ENCODE measurements at places on chromosomes 2 and 18.

DNA sequence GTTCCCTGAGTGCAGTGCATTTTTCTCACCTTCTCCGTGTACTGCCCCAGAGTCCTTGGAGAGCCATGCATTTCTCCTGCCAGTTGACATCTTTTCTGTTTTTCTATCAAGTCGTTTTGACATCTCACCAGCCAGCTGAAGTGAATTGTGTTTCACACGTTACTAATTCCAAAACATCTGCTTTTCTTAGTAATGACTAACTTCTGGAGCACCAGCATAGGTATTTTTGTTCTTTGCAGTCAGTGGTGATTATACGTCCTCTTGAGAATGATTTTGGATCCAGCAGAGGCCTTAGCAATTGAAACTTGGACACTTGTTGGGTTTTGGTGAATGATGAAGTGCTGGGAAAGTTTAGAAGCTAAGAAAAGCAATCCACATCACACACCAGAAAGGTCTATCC lies 112.5 kb downstream of the PIK3C3 start:
- no peaks in the 10 kb centered on the region for H3K27me3 ChIP-seq
- no peaks in the 10 kb centered on the region for H3K4me1 ChIP-seq
- no peak for DNase-seq

- H3K4me3 ChIP-seq: no peak overlapping the region
- no peaks in the 10 kb centered on the region for H3K4me1 ChIP-seq
- H3K36me3 ChIP-seq: no peaks in the 10 kb centered on the region
- no peak overlapping the region for H3K27ac ChIP-seq
- H3K27me3 ChIP-seq: no peaks in the 10 kb centered on the region
- DNase-seq: no peak
These were observed 219.2 kb downstream of the LRP1B start for GRCh38 chr2:141911485-141912066.

- no peak overlapping the region for H3K4me3 ChIP-seq
- DNase-seq: no peak
- no peaks in the 10 kb centered on the region for H3K36me3 ChIP-seq
- no peaks in the 10 kb centered on the region for H3K27me3 ChIP-seq
- no peak overlapping the region for H3K27ac ChIP-seq
- no peaks in the 10 kb centered on the region for H3K4me1 ChIP-seq
These were observed 323.1 kb downstream of the RBM43 start for GRCh38 chr2:150938527-150938926.

DNA sequence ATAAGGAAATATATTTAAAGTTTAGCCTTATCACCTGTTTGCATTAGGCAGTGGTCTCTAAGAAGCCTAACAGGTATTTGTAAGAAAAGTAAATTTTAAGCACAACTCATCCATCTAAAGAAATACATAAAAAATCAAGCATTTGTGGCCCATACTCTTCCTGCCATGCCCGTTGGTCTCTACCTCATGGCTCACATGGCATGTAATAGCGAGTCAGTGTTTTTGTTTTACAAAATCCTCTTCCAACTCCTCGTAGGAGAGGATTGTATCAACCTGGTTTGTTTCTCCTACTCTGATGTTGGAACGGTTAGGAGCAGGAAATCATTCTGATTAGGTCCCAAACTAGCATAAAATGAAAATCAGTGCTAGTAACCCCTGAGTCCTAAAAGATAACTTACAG lies 91.8 kb downstream of the FMNL2 start:
- DNase-seq: no peak
- no peaks in the 10 kb centered on the region for H3K27me3 ChIP-seq
- H3K4me3 ChIP-seq: no peak overlapping the region
- peaks cover 8% of the 10 kb centered on the region for H3K4me1 ChIP-seq
- H3K27ac ChIP-seq: no peak overlapping the region
- no peaks in the 10 kb centered on the region for H3K36me3 ChIP-seq

- no peak for DNase-seq
- H3K4me3 ChIP-seq: no peak overlapping the region
- H3K27ac ChIP-seq: no peak overlapping the region
- H3K36me3 ChIP-seq: no peaks in the 10 kb centered on the region
These were observed 37.2 kb downstream of the GALNT1 start for GRCh38 chr18:35618696-35619095.

GRCh38 chr18:63097178-63097577 lies 222.4 kb downstream of the BCL2 start:
- H3K27me3 ChIP-seq: no peaks in the 10 kb centered on the region
- DNase-seq: no peak
- H3K4me3 ChIP-seq: no peak overlapping the region
- H3K4me1 ChIP-seq: no peaks in the 10 kb centered on the region

- H3K4me1 ChIP-seq: no peaks in the 10 kb centered on the region
- no peaks in the 10 kb centered on the region for H3K27me3 ChIP-seq
- DNase-seq: no peak
- no peak overlapping the region for H3K4me3 ChIP-seq
- H3K36me3 ChIP-seq: peaks cover 20% of the 10 kb centered on the region
These were observed 129.0 kb downstream of the GALNT1 start for GRCh38 chr18:35710581-35710980.

GRCh38 chr2:215658635-215659305 lies 222.9 kb upstream of the FN1 start:
- peaks cover 23% of the 10 kb centered on the region for H3K4me1 ChIP-seq
- DNase-seq: no peak
- H3K36me3 ChIP-seq: no peaks in the 10 kb centered on the region
- no peak overlapping the region for H3K4me3 ChIP-seq

- no peak for DNase-seq
- H3K4me1 ChIP-seq: peaks cover 3% of the 10 kb centered on the region
- no peak overlapping the region for H3K4me3 ChIP-seq
- H3K27me3 ChIP-seq: no peaks in the 10 kb centered on the region
These were observed 53.6 kb upstream of the EML6 start for GRCh38 chr2:54669677-54670484.

GRCh38 chr2:117775703-117776219 lies 38.7 kb upstream of the DDX18 start:
- H3K27me3 ChIP-seq: no peaks in the 10 kb centered on the region
- H3K4me1 ChIP-seq: no peaks in the 10 kb centered on the region
- no peak for DNase-seq
- H3K36me3 ChIP-seq: no peaks in the 10 kb centered on the region
- no peak overlapping the region for H3K4me3 ChIP-seq

DNA sequence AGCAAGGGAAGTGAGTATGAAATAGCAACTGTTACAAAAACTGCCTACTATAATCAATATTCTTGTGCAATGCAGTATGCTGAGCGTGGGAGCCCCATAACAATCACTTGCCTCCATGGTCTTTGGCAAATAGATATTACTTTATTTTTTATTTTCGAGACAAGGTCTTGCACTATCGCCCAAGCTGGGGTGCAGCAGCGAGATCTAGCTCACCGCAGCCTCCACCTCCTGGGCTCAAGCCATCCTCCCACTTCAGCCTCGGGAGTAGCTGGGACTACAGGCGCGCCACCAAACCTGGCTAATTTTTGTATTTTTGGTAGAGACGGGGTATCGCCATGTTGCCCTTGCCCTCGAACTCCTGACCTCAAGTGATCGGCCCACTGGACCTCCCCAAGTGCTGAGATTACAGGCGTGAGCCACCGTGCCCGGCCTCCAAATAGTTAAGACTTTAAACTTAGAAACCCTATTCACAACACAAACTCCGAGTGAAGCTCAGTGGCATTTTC lies 1.2 kb upstream of the CCNT2 start:
- no peak for DNase-seq
- H3K36me3 ChIP-seq: no peaks in the 10 kb centered on the region
- peak overlapping the region; percentile 96 for H3K27ac ChIP-seq
- H3K27me3 ChIP-seq: no peaks in the 10 kb centered on the region
- peak overlapping the region; percentile 83 for H3K4me3 ChIP-seq

- peaks cover 3% of the 10 kb centered on the region for H3K36me3 ChIP-seq
- no peak overlapping the region for H3K27ac ChIP-seq
- H3K4me3 ChIP-seq: no peak overlapping the region
- no peaks in the 10 kb centered on the region for H3K27me3 ChIP-seq
These were observed 517.0 kb downstream of the PTPRM start for GRCh38 chr18:8084160-8084559.

DNA sequence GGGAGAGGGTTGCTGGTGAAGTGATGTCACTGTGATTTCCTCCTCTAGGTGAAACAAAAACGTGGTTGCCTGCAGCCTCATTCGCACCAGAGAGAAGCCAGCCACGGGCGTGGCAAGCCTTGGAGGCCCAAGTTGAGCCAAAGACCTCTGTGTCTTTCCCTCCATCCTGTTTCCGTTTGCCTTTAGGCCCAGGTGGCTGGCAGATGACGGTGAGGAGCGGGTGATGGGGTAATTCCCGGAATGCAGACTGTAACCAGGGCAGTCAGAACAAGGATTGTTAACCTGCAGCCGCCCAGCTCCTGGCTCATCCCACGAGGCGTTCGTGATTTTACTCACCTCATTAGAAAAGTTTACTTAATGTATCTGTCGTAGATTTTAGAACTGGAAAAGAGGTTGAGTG lies 14.4 kb downstream of the CTIF start:
- H3K27me3 ChIP-seq: no peaks in the 10 kb centered on the region
- peaks cover 5% of the 10 kb centered on the region for H3K36me3 ChIP-seq
- DNase-seq: no peak

DNA sequence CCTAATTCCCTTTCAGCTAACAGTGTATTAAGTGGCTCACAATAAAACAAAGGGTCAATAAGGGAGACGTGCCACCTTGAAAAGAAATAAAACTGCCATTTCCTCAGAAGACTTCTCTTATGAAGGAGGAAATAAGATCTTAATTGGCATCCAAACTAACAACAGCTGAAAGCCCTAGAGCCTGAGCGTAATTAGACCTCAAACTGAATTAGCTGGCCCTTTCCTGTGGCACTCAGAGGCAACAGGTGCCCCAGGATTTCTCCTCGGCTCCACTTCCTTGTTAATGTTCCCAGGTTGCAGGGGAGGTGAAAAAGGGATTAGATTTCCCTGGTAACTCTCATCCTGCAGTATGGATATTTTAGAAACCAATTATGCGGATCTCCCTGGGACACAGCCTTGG lies 804.3 kb downstream of the DCDC2C start:
- H3K4me1 ChIP-seq: no peaks in the 10 kb centered on the region
- no peak overlapping the region for H3K27ac ChIP-seq
- H3K36me3 ChIP-seq: no peaks in the 10 kb centered on the region
- DNase-seq: no peak

GRCh38 chr18:13756261-13756660 lies 29.8 kb downstream of the RNMT start:
- no peaks in the 10 kb centered on the region for H3K27me3 ChIP-seq
- H3K36me3 ChIP-seq: peaks cover 59% of the 10 kb centered on the region
- no peak overlapping the region for H3K4me3 ChIP-seq

- no peak overlapping the region for H3K4me3 ChIP-seq
- peaks cover 2% of the 10 kb centered on the region for H3K4me1 ChIP-seq
- no peaks in the 10 kb centered on the region for H3K36me3 ChIP-seq
These were observed 198.1 kb upstream of the RBBP8 start for GRCh38 chr18:22734791-22735627.

- peak; percentile 2 for DNase-seq
- H3K27me3 ChIP-seq: no peaks in the 10 kb centered on the region
- no peaks in the 10 kb centered on the region for H3K4me1 ChIP-seq
- no peak overlapping the region for H3K27ac ChIP-seq
These were observed 26.7 kb downstream of the GPC1 start for GRCh38 chr2:240462073-240462706.

DNA sequence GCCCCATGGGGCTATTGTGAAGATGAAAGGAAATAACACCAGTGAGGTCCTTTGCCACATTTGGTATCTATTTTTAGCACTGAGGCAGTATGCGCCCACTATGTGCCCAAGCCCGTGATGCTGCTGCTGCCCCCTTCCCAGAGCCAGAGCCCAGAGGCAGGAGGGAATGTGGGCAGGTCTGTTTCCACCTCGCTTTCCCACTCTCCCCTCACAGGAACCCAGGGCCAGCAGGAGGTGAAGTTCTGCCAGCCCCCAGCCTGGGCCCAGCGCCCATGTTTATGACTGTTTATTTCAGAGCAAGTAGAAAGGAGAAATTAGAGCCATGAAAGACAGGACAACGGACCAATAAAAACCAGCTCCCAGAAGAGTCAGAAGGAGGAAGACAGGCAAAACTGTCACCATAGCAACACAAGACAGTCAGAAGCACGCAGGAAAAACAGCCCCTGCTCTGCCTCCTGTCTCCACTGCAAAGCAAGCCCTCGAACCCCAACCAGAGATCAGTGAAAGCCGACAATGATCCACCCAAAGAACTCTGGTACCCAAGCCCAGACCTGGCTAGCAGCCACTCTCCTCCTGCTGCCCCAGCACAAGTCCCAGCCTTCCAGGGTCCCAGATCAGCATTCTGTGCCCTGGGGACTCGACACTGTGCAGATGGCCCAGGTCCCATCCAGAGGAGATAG lies 1.4 kb downstream of the CYRIA start:
- no peaks in the 10 kb centered on the region for H3K27me3 ChIP-seq
- peak overlapping the region; percentile 58 for H3K27ac ChIP-seq
- H3K36me3 ChIP-seq: no peaks in the 10 kb centered on the region
- DNase-seq: peak; percentile 78

DNA sequence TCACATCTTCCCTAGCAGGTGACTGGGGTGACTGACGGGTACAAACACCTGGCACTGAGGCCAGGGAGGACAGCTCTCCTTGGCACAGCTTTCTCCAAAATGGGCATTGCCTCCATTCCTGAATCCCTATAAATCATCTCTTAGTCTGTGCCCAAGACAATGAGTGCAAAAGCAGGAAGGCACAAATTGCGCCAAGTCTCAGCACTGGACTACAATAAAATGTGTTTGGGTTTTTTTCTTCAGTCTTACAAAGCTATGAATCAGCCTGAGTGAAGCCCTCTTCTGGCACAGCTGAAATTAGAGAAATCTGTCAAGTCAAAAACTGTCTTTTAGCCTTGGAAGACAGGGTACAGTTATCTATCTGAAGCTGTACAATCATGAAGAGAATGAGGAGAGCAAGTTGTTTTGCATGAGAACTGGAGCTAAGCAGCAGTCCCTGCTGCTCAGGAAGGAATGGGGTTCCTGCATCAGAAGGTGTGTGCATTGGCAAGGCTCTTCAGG lies 90.8 kb downstream of the EPB41L3 start:
- no peak overlapping the region for H3K27ac ChIP-seq
- no peak for DNase-seq
- H3K4me3 ChIP-seq: no peak overlapping the region
- H3K36me3 ChIP-seq: no peaks in the 10 kb centered on the region
- no peaks in the 10 kb centered on the region for H3K27me3 ChIP-seq

GRCh38 chr18:54755456-54755855 lies 72.8 kb upstream of the RAB27B start:
- no peaks in the 10 kb centered on the region for H3K36me3 ChIP-seq
- no peak overlapping the region for H3K27ac ChIP-seq
- no peaks in the 10 kb centered on the region for H3K4me1 ChIP-seq
- no peak overlapping the region for H3K4me3 ChIP-seq
- no peaks in the 10 kb centered on the region for H3K27me3 ChIP-seq

DNA sequence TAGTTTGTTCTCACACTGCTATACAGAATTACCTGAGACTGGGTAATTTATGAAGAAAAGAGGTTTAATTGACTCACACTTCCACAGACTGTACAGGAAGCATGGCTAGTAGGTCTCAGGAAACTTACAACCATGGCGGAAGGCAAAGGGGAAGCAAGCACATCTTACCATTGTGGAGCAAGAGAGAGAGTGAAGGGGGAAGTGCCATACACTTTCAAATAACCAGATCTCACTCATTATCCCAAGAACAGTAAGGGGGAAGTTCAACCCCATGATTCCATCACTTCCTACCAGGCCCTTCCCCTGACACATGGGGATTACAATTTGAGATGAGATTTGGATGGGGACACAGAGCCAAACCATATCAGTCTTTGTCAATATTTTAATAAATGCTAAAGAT lies 5.0 kb upstream of the CRYGB start:
- H3K27me3 ChIP-seq: no peaks in the 10 kb centered on the region
- DNase-seq: no peak
- no peaks in the 10 kb centered on the region for H3K4me1 ChIP-seq

GRCh38 chr18:62357079-62357719 lies 32.1 kb downstream of the TNFRSF11A start:
- no peaks in the 10 kb centered on the region for H3K4me1 ChIP-seq
- DNase-seq: no peak
- H3K27me3 ChIP-seq: no peaks in the 10 kb centered on the region
- H3K36me3 ChIP-seq: no peaks in the 10 kb centered on the region
